Common myeloid progenitor, CD34-positive (primary cell): ENCODE measurements at places on chromosomes 16 and 17.

GRCh38 chr17:2419486-2419885 lies 18.6 kb upstream of the MNT start:
- H3K27me3 ChIP-seq, result no peaks in the 10 kb centered on the region
- H3K4me1 ChIP-seq, result no peaks in the 10 kb centered on the region
- H3K27ac ChIP-seq, result no peak overlapping the region
- H3K36me3 ChIP-seq, result no peaks in the 10 kb centered on the region
- DNase-seq, result no peak

DNA sequence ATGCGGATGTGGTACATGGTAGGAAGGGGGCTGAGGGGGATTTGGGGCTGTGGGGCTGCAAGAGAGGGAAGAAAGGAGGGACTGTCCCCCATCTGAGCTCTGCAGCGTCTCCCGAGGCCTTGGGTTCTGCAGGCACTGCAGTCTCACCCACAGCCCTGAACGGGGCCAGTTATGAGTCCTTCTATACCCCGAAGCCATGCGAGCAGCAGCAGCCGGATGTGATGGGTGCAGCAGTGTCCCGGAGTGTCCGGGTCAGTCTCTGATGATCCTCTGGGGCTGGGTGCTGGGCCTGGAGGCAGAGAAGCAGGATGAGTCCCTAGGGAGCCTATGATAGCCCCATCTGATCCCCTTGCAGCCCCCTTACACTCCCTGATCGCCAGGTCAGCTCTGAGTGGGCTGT lies 41.5 kb downstream of the CPNE2 start:
- DNase-seq, result no peak
- H3K4me3 ChIP-seq, result no peak overlapping the region
- H3K36me3 ChIP-seq, result no peaks in the 10 kb centered on the region

DNA sequence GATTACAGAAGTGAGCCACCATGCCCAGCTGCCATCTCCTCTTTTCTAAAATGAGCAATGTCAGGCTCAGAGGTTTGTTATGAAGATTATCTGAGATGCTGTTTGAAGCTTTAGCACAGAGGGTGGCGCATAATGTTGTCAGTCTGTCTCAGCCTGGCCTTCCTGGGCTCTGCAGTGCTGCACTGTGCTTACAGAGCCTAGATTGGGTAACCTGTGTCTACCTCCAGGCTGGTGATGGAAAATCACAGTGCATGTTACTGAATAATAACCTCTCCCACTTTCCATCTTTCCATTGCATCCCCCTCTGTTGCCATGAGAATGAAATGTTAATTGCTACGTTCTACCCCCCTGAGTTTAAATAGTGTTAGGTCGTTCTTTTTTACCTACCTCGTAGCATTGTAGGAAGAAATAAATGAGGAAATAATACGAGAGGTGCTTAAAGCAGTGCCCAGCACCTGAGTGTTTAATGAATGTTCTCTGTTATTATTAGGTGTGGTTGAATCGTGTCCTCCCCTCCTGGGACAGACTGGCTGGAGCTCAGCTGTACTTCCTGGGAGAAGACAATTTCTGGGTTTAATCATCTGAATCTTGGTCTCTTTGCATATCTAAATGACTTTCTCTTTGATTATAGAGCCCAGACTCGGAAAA lies 6.2 kb downstream of the LDAF1 start:
- no peak for DNase-seq
- peaks cover 4% of the 10 kb centered on the region for H3K4me1 ChIP-seq
- H3K27me3 ChIP-seq, result no peaks in the 10 kb centered on the region
- H3K36me3 ChIP-seq, result peaks cover 20% of the 10 kb centered on the region

GRCh38 chr16:56450275-56450985 lies 702 bp downstream of the NUDT21 start:
- H3K27ac ChIP-seq, result peak overlapping the region; percentile 41
- no peaks in the 10 kb centered on the region for H3K27me3 ChIP-seq
- H3K36me3 ChIP-seq, result peaks cover 14% of the 10 kb centered on the region

DNA sequence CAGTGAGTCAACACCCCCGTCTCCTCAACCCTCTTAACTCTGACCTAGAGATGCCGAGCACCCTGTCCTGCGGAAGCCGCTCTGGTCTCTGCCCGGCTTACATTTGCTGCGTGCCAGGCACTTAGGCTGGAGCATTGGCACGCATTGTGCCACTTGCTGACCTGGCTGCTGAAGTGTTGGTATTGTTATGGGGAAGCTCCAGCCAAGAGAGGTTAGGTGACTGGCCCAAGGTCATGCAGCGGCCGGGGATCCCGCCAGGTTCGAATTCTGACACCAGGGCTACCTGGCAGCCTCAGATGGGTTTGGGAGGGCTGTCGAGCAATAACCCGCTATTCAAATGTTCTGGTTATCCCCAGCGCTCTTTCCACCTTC lies 5.0 kb upstream of the HSD17B1 start:
- peaks cover 9% of the 10 kb centered on the region for H3K4me1 ChIP-seq
- H3K27ac ChIP-seq, result no peak overlapping the region
- H3K4me3 ChIP-seq, result no peak overlapping the region
- H3K36me3 ChIP-seq, result no peaks in the 10 kb centered on the region

DNA sequence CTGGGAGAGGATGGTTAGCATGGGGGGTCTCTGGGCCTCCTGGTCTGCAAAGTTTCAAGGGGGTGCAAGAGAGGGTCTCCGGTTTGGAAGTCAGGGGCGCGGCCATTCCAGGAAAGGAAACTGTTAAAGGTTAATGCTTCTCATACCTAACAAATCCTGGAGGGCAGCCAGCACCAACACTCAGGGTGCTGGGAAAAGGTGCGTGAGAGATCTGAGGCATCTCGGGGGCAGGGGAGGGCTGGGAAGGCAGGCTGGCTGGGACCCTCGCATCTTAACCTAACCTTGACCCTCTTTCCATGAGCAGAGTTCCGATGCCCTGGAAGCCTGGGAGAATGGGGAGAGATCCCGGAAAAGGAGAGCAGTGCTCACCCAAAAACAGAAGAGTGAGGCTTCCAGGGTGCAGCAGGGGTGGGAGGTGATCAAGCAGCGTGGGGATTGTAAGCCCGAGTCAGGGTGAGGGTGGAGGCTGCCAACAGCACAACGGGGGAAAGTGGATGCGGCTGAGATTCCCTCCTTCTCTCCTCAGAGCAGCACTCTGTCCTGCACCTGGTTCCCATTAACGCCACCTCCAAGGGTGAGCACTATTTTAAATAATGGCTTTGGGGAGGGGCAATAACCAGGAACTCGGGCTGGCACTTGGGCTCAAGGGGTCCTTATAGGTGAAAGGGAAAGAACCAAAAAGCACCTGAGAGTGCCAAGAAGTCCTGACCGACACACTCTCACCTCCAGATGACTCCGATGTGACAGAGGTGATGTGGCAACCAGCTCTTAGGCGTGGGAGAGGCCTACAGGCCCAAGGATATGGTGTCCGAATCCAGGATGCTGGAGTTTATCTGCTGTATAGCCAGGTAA lies 996 bp downstream of the TNFSF13 start:
- no peaks in the 10 kb centered on the region for H3K36me3 ChIP-seq
- DNase-seq, result no peak
- peaks cover 13% of the 10 kb centered on the region for H3K4me1 ChIP-seq
- peak overlapping the region; percentile 84 for H3K4me3 ChIP-seq
- H3K27ac ChIP-seq, result peak overlapping the region; percentile 87

DNA sequence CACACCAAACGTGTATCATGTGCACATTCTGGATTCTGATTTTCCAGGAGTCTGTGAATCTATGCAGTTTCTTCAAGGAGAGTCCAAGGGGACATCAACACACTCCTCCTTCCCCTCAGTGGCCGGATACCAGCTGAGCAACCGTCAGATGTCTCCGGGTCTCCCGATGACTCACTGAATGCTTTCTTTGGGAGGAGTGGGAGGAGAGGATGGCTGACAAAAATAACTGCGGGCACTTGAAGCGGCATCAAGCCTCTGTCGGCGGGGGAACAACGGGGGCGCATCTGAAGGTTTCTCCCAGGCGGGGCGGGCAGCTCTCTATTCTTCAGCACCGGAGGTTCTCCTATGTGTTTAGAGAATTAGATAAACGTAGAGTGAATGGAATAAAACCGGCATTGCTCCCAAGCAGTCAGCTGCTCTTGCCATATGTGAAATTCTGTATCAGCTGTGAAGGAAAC lies 24.6 kb upstream of the LRRC75A start:
- peaks cover 12% of the 10 kb centered on the region for H3K27me3 ChIP-seq
- DNase-seq, result no peak
- H3K4me3 ChIP-seq, result no peak overlapping the region
- H3K4me1 ChIP-seq, result peaks cover 12% of the 10 kb centered on the region
- no peak overlapping the region for H3K27ac ChIP-seq
